Putamen (tissue), 1 donor: ENCODE measurements at places on chromosomes 6 and 20.

DNA sequence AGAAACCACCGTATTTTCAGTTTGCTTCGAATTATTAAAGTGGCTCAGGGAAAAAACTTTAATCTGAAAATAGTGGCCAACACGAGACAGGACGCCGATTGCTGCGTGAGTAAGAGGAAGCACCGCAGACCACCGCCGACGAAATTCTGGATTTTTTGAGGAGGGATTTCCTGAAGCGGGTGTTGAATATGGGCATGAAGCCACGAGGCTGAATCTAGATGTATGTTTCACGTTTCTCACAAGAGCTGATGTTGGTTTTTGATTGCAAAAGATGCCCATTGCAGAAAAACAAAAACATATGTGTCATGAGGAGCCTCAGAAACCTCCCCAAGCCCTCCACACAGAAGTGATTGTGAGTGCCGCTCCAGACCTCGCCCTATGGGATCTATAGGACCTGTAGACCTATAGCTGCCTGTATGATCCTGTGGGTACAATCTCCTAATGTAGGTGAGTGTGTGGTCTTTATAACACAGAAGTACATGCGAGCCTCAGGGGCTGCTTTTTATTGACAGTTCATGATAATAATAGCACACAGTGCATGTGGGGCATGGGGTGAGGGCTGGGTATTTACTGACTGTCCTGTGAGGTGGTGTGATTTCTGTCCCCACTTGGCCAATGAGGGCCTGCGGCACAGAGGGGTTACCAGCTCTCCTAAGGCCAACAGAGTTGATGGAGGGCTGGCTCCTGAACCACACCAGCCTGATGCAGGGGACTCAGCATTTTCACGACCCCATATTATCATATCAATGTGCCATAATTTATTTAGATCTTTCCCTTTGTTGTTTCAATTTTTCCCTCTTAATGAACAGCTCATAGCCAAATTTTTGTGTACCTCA, 243.9 kb downstream of the DLL1 start:
- no peak for DNase-seq

DNA sequence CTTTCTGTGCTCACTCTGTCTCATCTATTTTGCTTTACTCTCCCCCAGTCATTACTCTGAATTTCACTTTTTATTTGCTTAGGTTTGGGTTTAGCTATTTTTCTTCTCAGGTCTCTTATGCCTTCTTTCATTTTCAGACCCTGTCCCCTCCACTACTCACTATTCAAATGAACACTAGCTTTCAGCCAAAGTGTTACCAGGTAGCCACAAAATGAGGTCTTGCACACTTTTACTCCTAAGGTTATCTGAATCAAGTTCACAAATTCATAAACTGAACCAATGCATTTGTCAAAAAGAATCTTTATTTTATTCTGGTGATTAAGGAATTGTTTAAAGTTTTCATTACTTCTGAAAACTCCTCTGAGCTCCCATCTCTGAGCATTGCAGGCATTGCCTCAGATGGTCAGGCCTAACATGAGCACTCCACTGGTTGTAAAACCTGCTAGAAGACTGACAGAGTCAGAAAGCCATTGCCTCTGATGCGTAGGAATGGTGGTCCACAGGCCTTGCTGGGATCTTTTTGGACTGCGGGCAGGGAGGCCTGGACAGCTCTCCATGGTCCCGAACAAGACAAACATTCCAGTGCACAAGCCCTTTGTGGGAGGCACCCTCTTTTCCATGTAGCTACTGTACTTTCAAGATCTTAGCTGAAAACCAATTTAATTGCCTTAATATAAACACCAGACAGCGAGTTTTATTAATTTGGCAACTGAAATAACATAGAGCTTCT, 48.5 kb downstream of the FYN start:
- no peak for DNase-seq

- DNase-seq, result no peak
Measured at GRCh38 chr6:150981095-150981494, 115.6 kb downstream of the MTHFD1L start.

DNA sequence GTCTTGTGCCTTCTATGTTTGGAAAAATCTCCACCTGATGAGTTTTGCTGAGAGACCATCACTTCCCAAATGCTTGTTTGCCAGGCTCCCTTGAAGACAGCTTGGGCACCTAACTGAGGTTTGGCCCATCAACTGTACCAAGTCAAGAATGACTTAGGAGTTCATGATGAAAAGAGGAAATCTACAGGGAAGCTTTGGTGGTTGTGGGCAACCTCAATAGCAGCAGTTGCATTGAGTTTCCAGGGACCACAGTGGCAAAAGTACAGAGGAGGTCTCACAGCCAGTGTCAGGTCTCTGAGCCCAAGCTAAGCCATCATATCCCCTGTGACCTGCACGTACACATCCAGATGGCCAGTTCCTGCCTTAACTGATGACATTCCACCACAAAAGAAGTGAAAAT, 49.7 kb upstream of the PHACTR1 start:
- DNase-seq, result no peak

DNA sequence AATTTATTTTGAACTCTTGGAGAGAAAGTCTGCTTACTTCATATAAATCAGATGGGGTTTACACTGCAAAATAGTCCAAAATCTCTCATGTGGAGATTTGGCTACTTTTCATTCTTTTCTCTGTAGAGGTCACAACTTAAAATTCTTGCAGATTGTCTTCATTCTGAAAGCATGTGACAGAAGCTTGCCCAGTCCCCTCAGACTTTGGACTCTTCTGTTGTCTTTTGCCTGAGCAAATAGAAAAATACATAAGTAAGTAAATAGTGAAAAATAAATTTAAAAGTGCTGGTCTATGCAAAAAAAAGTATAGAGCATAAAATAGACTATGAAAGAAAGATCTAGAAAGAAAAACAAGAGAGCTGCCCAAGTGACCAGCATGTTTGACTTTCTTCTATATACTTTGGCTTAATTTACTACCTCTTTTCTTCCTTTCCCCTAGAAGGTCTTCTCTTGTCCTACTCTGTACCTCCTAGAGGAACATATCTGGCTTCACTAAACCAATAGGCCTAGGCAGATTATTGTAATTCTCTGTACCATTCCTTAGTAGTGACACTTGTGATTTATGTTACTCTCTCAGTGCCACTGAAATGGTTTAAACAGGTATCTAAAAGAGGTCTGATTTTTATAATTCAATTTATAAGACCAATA, 260.9 kb downstream of the TENT5A start:
- no peak for DNase-seq

DNA sequence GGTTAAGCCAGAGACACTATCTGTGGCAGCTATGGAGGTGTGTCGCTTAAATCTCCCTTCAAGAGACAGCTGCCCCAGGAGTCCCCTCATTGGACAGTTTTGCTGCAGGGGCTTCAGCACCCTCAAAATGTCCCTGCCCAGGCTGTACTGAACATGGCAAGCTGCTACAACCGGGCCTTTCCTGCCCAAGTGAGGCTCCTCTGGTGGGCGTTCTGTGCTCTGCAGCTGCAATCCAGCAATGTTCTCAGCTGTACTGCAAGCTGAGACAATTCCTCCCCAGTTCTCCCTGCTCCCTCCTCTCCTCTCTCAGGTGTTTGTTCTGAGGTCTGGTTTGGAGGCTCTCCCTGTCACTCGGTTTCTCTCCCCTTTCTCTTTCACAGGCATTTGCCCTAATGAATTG, 190.8 kb upstream of the LAMP5 start:
- no peak for DNase-seq

DNA sequence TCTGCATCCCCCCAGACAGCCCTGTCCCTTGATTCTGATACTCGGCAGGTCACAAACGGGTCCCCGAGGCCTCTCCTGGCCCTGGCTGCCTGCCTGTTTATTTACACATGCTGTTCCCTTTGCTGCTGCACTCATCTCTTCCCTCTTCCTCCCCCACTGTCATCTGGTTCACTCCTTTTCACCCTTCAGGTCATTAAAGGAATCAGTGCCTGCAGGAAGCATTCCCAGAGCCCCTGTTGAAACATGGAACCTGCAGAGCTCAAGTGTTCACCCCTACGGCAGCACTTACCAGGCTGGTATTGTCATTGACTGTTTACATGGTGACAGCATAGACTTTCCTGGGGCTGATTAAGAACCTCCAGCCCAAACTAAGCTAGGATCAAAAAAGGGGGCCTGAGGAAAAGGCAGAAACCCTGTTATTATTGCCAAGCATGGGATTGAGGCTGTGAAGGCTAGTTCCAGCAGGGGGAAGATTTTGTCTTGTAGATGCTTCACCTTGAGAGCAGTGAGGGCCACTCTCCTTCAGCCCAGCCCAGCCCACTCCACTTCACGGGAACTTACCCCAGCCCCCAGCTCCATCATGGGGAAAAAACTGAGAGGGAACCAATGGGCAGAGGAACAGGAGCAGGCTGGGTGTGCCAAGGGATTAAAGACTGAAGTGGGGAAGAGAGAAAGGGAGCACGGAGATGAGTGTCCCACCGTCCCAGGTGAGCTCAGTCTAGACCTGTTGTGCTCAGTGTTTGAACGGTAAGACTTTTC, 73.2 kb downstream of the JPH2 start:
- no peak for DNase-seq

DNA sequence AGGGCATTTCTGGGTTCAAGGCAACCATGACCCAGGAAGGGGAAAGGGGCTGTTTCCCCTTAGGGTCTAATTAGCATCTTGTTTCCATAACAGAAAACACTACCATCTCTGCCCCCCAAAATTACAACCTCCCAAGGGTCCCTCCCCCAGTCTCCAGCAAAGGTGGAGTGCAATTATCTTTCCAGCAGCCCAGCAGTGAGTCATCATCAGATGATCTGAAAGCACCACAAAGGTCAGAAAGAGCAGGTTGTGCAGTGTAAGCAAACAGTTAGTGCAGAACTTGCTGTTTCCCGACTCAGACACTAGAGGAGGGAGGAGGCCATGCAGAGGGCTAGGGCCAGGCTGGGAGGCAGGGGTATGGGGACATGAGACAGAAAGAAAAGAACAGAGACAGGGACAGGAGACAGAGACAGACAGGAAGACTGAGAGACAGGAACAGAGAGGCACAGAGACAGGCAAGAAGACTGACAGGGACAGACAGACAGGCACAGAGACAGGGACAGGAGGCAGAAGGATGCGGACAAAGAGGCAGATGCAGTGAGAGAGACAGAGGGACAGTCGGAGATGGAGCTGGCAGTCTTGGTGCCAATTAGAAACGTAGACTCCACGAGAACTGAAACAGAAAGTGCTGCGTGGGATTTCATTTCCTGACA, 62.5 kb downstream of the PYGB start:
- DNase-seq, result peak; percentile 67

DNA sequence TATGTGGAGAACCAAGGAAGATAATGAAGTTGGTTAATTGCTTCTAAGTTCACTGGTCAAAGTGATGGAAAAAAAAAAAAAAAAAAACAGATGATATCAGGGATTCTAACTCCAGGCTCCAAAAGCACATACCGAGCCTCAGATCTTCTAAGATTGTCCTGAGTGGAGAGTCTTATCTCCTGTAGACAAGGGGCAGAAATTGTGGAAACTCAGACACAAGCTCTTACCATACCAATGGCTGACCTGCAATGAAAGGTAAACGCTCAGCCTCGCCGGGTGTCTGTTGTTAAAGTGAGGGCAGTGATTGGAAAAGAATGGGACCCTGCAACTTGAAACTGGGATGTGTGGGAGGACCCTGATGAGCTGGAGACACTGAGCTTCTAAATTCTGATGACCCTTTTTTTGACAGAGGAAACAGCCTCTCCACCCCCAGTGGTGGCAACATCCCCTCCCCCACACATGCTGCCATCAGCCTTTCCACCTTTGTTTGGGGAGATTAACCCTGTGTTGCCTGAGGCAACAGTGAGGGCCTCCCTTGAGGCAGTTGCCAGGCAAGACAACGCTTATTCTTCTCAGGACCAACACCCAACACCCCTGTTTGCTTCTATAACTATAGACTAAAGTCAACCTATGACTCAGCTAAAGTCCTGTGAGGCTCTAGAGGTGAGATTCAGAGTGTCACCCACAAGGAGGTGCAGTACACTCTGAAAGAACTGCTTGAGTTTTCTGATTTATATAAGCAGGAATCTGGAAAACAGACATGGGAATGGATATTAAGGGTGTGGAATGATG, 154.0 kb downstream of the THBS2 start:
- DNase-seq, result no peak

DNA sequence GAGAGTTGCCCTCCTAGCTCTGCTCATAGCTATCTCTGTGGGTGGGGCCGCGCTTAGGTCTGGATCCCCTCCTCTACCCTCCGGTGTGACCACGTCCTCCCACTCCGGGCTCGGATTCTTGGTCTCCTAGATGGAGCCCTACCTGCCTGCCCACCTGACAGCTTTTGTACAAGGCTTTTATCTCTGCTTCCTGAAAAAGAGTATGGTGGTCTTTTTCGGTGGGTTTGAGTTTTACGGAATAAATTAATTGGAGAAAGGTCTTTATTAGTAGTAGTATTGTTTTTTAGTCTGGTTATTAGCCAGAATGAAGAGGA, 773 bp downstream of the SMAP1 start:
- no peak for DNase-seq
